Effector memory CD8-positive, alpha-beta T cell (primary cell): ENCODE measurements at places on chromosomes 6 and 20.

DNA sequence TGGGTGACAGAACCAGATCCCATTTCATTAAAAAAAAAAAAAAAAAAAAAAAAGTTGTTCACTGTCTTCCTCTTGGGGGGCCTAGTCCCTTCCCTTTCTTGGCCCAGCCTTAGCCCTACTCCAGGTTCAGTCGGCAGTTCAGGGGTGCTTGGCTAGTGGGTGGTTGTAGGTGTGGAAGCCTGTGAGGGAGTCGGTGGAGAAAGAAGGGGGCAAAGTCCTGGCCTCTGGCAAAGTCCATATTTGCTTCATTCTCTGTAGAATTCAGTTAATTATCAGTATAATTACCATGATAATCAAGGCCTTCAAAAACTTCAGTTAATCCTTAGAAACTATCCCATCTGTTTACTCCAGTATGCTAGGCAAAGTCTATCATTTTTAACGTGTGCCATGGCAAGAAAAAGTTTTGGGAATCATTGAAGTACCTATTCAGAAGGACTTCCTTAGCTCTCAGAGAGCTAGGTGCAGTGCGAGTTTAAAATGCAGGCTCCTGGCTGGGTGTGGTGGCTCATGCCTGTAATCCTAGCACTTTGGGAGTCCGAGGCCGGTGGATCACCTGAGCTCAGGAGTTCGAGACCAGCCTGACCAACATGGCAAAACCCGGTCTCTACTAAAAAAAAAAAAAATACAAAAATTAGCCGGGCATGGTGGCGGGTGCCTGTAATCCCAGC is 205.7 kb upstream of the ARG1 start:
- no peak for DNase-seq

- DNase-seq = no peak
Measured at GRCh38 chr20:51488331-51488730, 54.2 kb downstream of the NFATC2 start.

DNA sequence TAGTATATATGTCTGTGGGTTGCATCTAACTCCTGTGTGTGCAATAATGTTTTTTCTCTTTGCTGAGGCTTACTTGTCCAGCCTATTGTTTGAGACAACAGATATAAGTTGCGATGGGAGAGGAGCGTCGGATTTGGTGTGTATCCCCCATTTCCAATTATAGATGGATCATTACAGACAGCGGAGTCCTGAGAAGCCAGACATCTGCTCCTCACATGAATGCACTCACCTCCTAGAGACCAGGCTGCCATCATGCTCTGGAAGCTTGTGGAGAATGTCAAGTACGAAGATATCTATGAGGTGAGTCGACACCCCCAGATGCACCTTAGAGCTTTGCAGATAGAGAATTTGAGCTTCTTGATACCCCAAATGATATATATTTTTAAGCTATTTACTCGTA is at the start of gene TFAP2B:
Gene TFAP2B (plus strand): TSS at position 199 of the 400 bp plus-strand sequence. CDS start 21 bp downstream, at position 220.
- DNase-seq = no peak

- DNase-seq = no peak
Measured at GRCh38 chr6:16257999-16258708, 19.8 kb downstream of the GMPR start.

- no peak for DNase-seq
Measured at GRCh38 chr6:53358440-53359094, 9.8 kb upstream of the ELOVL5 start.

- DNase-seq = no peak
Measured at GRCh38 chr6:123551939-123552707, 84.6 kb downstream of the TRDN start.

DNA sequence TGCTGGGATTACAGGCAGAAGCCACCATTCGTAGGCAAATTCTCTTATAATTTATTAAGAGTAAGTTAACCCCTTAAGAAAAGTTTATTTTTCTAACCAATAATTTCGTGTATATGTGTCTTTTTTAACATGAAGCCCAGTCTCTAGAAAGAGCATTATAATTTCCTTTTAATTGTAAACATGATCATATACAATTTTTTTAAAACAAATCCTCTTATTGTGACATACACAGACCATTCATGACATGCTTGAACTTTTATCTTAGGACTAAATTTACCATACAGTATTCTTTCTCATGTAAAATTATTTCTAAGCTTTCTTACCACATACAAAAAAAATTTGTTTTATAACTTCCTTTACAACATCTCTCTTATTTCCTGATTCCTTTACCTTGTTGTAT is 6.7 kb downstream of the ACOT13 start:
- DNase-seq = no peak

- DNase-seq = no peak
Measured at GRCh38 chr6:38207375-38207774, 387.8 kb downstream of the ZFAND3 start.

DNA sequence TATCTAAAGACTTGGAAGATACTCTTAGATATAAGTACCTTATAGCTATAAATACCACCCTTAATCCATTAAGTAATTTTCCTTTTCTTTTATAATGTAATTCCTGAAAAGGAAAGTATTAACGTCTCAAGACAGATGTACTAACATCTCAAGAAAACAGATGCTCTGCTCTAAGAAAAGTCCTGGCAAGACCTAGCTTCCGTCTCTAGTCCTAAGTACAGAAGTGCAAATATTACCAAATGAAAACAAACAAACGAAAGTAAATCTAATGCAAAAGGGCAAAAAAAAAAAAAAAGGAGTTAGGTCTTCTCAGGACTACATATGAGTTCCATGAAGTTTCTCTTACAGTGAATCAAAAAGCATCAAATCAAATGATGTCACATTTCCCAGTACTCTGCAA is 106.8 kb upstream of the PDE10A start:
- no peak for DNase-seq

DNA sequence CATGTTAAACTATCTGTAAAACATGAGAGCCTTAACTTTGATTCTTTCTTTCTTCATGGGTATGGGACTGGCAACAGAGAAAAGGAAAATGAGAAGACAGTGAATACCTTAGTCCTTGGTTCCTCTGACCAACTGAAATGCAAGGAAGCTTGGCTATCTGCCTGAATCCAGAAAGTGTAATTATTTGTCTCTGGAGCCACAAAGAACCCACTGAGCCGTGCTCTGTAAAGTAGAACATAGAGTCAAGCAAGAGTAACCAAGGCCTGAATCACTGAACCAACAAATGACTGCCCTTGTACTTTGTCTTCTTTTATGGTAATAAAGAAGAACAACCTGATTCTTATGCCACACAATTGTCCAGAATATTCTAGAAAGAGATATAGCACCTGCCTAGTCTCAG is 27.6 kb downstream of the PKHD1 start:
- no peak for DNase-seq
